ENCODE measurements at places on chromosomes 3 and 15. TPM values are rescaled to one million over a fixed set of nuclear protein-coding genes. Genes with fewer than 3 reads are reported as not detected.

The PXYLP1 gene
- total RNA-seq = 12.1 TPM

The SCAANT1 gene
- not detected for total RNA-seq

The PLSCR5 gene
- total RNA-seq = not detected

The CTXND1 gene
- not detected for total RNA-seq

The CLRN1 gene
- total RNA-seq = not detected

The DOCK3 gene
- 1.00 TPM for total RNA-seq

The TUSC7 gene
- not detected for total RNA-seq

The CFAP161 gene
- total RNA-seq = not detected

GRCh38 chr3:134768837-134769236, 26.2 kb upstream of the EPHB1 start:
- H3K27ac ChIP-seq = no peak overlapping the region
- H3K36me3 ChIP-seq = no peaks in the 10 kb centered on the region
- H3K4me3 ChIP-seq = no peak overlapping the region
- no peak for DNase-seq
- peaks cover 9% of the 10 kb centered on the region for H3K27me3 ChIP-seq
- no peaks in the 10 kb centered on the region for H3K4me1 ChIP-seq

DNA sequence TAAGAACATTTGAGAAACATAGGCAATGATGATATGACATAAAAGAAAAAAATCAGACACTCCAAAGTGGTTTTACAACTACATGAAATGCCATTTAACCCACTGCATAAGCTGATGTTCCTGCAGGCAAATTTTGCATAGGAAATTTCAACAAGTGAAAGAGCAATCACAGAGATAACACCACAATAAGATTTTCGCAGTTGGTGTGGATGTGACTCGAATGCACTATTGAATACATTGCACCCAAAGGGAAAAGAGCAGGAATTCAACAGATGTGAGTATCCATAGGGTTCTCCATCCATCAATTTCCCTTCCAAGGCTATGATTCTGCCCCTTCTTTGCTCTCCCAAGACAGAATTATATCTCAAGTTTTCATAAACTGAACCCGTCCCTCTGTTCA, 456.1 kb downstream of the RAP2B start:
- H3K4me3 ChIP-seq = no peak overlapping the region
- H3K36me3 ChIP-seq = peaks cover 19% of the 10 kb centered on the region
- H3K4me1 ChIP-seq = peaks cover 25% of the 10 kb centered on the region
- no peak overlapping the region for H3K27ac ChIP-seq
- no peak for DNase-seq

DNA sequence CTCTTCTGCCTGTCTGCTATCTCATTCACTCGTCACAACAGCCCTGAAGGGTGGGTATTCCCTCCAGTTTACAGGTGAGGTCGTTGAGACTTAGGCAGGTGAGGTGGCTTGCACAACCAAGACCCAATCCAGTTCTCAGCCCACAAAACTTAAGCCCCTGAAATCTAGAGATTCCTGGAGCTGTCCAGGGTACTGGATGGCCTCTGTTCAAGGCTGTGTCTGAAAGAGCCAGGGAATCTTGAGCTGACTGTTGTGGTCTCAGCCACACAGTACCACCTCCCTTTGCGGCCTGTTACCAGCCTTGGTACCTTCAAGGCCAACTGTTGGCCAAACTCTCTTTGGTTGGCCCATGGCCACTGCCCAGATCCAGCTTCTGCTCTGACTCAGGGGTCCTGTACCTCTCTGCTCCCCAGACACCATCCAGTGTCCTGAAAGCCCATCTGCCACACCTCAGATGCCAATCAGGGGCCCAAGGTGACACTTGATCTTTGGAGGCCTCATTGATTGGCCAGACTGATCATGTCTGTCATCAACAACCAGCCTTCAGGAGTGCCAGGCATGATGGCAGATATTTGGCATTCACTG, 10.9 kb upstream of the FAM107A start:
- peaks cover 12% of the 10 kb centered on the region for H3K4me1 ChIP-seq
- H3K27ac ChIP-seq = no peak overlapping the region
- peaks cover 45% of the 10 kb centered on the region for H3K27me3 ChIP-seq

- H3K4me3 ChIP-seq = no peak overlapping the region
- H3K27ac ChIP-seq = no peak overlapping the region
- peaks cover 56% of the 10 kb centered on the region for H3K4me1 ChIP-seq
- peaks cover 35% of the 10 kb centered on the region for H3K36me3 ChIP-seq
- no peak for DNase-seq
These were observed 3.2 kb downstream of the SENP7 start for GRCh38 chr3:101509811-101510210.

GRCh38 chr3:43670635-43671522, 19.9 kb upstream of the ABHD5 start:
- H3K4me1 ChIP-seq = no peaks in the 10 kb centered on the region
- H3K27ac ChIP-seq = no peak overlapping the region
- no peak overlapping the region for H3K4me3 ChIP-seq
- no peak for DNase-seq
- H3K36me3 ChIP-seq = no peaks in the 10 kb centered on the region
- peaks cover 25% of the 10 kb centered on the region for H3K27me3 ChIP-seq

DNA sequence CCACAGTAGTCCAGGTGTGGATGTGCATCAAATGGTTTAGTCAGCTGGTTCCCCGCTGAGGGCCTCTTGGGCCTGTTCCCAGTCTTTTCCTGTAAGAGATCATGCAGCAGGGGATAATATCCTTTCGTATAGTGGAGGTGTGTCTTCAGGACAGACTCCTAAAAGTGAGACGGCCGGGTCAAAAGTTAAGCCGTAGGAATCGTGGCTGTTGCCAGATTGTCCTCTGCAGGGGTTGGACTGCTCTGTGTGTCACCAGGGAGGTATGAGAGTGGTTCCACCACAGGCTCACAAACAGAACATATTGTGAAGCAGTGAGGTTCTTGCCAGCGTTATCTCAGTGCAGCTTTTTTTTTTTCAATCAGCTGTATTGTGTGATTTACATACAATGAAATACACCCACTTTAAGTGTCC, 95.0 kb downstream of the VGLL4 start:
- no peak for DNase-seq
- H3K4me1 ChIP-seq = no peaks in the 10 kb centered on the region
- H3K36me3 ChIP-seq = peaks cover 15% of the 10 kb centered on the region
- no peak overlapping the region for H3K27ac ChIP-seq

DNA sequence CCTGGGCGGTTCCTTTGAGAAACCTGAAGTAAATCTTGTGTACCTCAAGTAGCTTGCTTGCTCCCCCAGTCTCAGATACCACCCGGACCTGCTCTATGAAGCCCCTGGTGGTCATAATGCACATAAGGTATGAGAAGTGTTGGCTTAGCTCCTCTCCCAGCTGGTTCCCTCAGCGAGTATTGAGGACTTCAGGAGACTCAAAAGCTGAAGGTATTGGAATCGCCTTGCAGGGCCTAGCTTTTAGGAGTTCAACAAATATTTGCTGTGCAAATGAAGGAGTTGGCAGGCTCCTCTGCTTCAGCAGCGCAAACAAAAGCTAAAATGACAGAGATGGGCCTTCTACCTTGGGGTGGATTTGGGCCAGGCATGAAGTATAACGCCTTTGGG, 1.7 kb downstream of the CMTM8 start:
- H3K4me1 ChIP-seq = peaks cover 43% of the 10 kb centered on the region
- H3K36me3 ChIP-seq = peaks cover 19% of the 10 kb centered on the region
- DNase-seq = peak; percentile 63

GRCh38 chr3:126313580-126314304, 43.5 kb downstream of the KLF15 start:
- no peaks in the 10 kb centered on the region for H3K36me3 ChIP-seq
- H3K4me3 ChIP-seq = no peak overlapping the region
- H3K4me1 ChIP-seq = no peaks in the 10 kb centered on the region
- DNase-seq = no peak
- no peaks in the 10 kb centered on the region for H3K27me3 ChIP-seq

- H3K4me3 ChIP-seq = no peak overlapping the region
- no peaks in the 10 kb centered on the region for H3K27me3 ChIP-seq
- peaks cover 76% of the 10 kb centered on the region for H3K36me3 ChIP-seq
These were observed 9.7 kb upstream of the SCAANT1 start for GRCh38 chr3:63921741-63922482.

DNA sequence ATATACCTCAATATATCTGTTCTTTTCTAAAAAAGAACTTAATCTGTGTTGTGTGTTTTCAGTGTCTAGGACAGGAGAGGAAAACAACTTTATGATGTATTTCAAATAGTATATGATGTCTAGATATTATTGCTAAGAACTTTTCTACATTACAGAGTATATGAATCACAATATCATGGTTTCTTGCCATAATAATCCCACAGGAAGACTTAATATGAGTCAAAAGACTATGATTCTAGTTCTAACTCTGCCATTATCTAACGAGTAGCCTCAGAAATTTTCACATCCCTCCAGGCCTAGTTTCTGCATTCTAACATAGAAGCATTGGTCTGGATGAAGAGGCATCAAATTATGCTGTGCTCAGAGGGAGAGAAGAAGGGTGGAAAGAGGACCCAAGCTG, 107.7 kb upstream of the SPRED1 start:
- H3K27ac ChIP-seq = no peak overlapping the region
- H3K4me3 ChIP-seq = no peak overlapping the region
- no peaks in the 10 kb centered on the region for H3K36me3 ChIP-seq
- no peak for DNase-seq
- peaks cover 9% of the 10 kb centered on the region for H3K4me1 ChIP-seq

DNA sequence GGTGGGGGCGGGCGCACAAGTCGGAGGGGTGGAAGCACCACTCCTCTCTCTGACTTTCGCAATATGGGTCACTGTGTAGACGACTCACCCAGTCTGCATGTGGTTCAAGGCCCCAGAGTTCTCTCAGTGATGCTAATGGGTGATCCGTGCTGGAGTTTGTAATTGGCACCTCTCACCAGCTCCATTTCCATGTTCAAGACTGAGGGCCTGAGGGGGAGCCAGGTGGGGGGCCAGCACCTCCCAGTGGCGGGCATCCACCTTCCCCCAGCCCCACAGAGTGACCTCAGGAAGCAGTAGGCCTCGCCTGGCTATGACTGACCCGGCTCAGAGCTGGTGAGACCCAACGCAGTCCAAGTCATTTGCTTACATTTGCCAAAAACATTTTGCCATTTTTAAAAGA, 230.0 kb upstream of the ST8SIA2 start:
- H3K4me3 ChIP-seq = no peak overlapping the region
- H3K4me1 ChIP-seq = peaks cover 4% of the 10 kb centered on the region
- H3K27me3 ChIP-seq = no peaks in the 10 kb centered on the region
- H3K27ac ChIP-seq = no peak overlapping the region
- no peak for DNase-seq

DNA sequence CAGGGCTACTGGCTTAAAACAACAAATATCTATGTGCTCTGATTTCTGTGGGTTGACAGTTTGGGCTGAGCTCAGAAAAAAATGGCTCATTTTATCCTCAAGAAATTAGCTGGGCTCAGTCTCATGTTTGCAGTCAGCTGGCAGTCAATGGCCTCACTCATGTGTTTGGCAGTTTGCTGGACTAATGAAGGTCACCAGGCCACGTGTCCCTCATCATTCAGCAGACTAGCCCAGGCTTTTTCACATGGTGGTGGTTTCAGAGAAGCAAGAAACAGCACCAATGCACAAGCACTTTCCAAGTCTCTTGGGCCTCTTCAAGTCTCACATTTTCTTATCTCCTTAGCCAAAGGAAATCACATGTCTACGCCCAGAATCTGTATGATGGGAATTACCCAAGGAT, 478.3 kb upstream of the PPP2R3A start:
- H3K27ac ChIP-seq = no peak overlapping the region
- no peak overlapping the region for H3K4me3 ChIP-seq
- no peaks in the 10 kb centered on the region for H3K27me3 ChIP-seq
- H3K36me3 ChIP-seq = no peaks in the 10 kb centered on the region
- DNase-seq = no peak
- no peaks in the 10 kb centered on the region for H3K4me1 ChIP-seq

DNA sequence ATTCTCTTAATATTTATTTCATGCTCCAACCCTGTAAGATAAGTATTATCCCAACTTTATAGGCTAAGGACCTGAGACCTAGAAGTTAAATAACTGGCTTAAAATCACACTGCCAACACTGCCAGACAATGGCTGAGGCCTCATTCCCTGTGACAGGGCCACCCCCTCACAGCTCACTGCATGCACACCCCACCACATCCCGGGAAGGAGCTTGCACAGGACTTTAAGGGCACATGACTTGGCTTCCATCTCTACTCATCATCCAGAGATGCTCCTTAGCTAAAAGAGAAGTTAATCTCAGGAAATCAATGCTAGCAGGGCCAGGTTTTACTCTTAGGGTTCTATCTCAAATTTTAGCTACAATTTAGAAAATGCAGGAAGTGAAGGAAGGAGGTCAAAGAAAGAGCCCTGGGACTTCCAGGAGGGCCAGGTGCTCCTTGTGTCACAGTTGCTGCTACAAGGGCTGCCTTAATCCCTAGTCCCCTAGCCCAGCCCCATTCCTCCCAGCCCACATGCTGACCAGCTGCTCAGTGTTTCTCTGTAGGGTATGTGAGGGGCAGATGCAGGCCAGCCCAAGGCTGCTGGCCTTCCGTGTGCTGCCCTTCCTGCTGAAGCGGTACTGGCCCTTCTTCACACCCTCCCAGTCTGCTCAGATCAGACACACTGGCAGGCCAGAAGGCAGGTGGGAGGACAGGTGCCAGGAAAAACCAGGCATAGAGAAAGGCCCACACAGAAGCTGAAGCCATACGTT, 53.5 kb downstream of the WWTR1 start:
- no peak for DNase-seq
- no peak overlapping the region for H3K27ac ChIP-seq
- H3K27me3 ChIP-seq = peaks cover 4% of the 10 kb centered on the region
- no peaks in the 10 kb centered on the region for H3K4me1 ChIP-seq
- H3K36me3 ChIP-seq = no peaks in the 10 kb centered on the region
- H3K4me3 ChIP-seq = no peak overlapping the region

- DNase-seq = no peak
- H3K36me3 ChIP-seq = peaks cover 39% of the 10 kb centered on the region
- peak overlapping the region; percentile 87 for H3K4me3 ChIP-seq
- peaks cover 56% of the 10 kb centered on the region for H3K4me1 ChIP-seq
These were observed 503 bp upstream of the ATRIP start for GRCh38 chr3:48446043-48446424.

- H3K36me3 ChIP-seq = no peaks in the 10 kb centered on the region
- H3K4me3 ChIP-seq = no peak overlapping the region
- no peaks in the 10 kb centered on the region for H3K4me1 ChIP-seq
- no peak for DNase-seq
These were observed 22.5 kb upstream of the AQP9 start for GRCh38 chr15:58115692-58116091.

DNA sequence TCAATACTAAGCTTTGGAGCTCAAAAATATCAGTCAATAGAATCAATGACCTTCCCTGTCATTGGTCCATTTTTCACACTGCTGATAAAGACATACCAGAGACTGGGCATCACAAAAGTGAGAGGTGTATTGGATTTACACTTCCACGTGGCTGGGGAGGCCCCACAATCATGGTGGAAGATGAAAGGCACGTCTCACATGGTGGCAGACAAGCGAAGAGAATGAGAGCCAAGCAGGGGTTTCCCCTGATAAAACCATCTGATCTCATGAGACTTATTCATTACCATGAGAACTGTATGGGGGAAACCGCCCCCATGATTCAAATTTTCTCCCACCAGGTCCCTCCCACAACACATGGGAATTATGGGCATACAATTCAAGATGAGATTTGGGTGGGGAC, 81.9 kb downstream of the ANXA2 start:
- peaks cover 9% of the 10 kb centered on the region for H3K27me3 ChIP-seq
- H3K27ac ChIP-seq = no peak overlapping the region
- no peak for DNase-seq
- no peak overlapping the region for H3K4me3 ChIP-seq
- H3K36me3 ChIP-seq = no peaks in the 10 kb centered on the region

GRCh38 chr3:129758785-129759320, 134.7 kb downstream of the TMCC1 start:
- DNase-seq = no peak
- H3K27me3 ChIP-seq = no peaks in the 10 kb centered on the region
- H3K27ac ChIP-seq = no peak overlapping the region
- H3K4me1 ChIP-seq = no peaks in the 10 kb centered on the region
- no peak overlapping the region for H3K4me3 ChIP-seq

All from activated CD4-positive, alpha-beta T cell treated with anti-CD3 and anti-CD28 coated beads, Interleukin-2, amount 10 ng/mL, durations not matched to agents 7 days and 5 days (primary cell).